ENCODE measurements at places on chromosomes 2 and 18. TPM values are rescaled to one million over a fixed set of nuclear protein-coding genes. Genes with fewer than 3 reads are reported as not detected.

The DSEL gene
- 19.0 TPM for total RNA-seq

DNA sequence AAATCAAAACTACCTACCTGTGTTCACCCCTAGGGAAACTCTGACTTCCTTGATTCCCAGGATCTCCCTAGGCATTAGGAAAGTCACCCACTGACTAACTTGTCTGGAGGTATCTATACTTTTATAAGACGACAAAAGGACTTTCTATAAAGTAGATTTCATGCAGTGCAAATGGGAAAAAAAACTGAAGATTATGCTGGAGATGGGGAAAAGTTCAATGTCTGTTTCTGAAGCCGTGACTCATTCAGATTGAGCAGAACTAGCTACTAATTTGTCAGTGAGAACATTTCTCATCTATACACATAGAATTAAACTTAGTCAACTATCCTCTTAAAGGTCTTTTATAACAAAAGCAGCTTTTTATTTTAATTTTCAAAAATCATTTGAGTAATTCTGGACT lies 6.0 kb downstream of the SEPTIN10 start:
- H3K4me3 ChIP-seq = no peak overlapping the region
- peak; percentile 20 for DNase-seq
- H3K27me3 ChIP-seq = no peaks in the 10 kb centered on the region
- peaks cover 63% of the 10 kb centered on the region for H3K4me1 ChIP-seq
- H3K27ac ChIP-seq = peak overlapping the region; percentile 23

DNA sequence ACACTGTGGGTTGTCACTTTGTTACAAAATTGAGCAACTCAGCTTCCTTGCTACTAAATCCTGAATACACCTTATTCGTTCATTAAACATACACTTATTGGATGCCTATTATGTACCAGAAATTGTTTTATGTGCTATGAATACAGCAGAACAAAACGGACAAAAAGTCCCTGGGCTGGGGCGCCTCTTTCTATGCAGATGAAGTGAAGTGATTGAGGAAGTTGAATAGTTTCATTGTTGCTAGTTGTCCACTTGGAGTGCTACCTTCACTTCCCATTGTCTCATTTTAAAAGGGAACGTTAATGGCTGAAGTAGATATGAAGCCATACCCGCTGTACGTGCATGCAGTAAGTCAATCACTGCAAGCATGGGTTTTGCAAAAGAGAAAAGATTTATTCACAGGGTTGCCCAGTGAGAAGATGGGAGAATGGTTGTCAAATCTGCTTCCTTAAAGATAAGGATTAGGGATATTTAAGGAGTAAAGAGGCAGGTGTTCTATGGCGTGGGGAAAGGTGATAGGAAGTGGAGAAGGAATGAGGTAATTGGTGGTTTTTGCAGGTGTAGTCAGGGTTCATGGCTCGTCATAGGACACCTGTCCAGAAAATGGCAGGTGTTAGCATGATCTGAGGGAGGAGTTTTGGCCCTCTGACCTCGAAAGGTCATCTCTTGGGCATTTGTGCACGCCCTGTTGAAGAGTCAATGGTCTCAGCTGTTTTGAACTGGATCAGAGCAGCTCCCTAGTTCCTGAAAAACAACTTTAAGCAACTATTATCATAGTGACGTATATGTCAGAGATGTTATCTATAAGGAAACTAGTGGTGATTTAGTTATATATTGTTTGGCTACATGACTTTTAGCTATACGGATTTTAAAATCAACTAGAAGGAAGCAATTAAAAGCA lies 23.5 kb downstream of the TRPM8 start:
- no peak overlapping the region for H3K4me3 ChIP-seq
- no peaks in the 10 kb centered on the region for H3K27me3 ChIP-seq
- DNase-seq = no peak
- no peaks in the 10 kb centered on the region for H3K4me1 ChIP-seq

- no peak overlapping the region for H3K27ac ChIP-seq
- H3K4me3 ChIP-seq = no peak overlapping the region
Measured at GRCh38 chr2:8242739-8243138, 439.1 kb upstream of the ID2 start.

The CFLAR gene
- 32.1 TPM for total RNA-seq

- H3K27ac ChIP-seq = no peak overlapping the region
- peaks cover 7% of the 10 kb centered on the region for H3K36me3 ChIP-seq
- DNase-seq = no peak
- H3K4me3 ChIP-seq = no peak overlapping the region
- H3K27me3 ChIP-seq = no peaks in the 10 kb centered on the region
- H3K4me1 ChIP-seq = no peaks in the 10 kb centered on the region
Measured at GRCh38 chr2:176325732-176326131, 56.5 kb downstream of the MTX2 start.

The SULT1C4 gene
- total RNA-seq = not detected

DNA sequence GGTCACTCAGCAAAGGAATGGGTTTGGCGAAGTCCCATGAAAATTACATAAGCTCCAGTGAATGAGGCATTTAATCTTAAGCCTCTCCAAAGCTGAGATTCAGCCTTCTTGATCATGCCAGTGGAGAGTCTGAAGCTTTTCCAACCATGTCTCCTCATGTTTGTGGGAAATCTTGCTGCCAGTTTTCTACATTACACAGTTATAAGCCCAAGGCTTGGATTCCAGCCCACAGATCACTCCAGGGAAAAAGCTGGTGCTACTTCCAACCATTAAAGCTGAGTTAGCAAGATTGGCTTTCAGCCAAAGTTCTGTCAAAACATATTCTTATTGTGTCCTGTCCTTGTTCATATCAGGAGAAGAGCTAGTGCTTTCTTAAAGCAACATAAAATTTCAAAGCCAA lies 293.8 kb downstream of the LRRTM4 start:
- DNase-seq = no peak
- no peaks in the 10 kb centered on the region for H3K27me3 ChIP-seq
- no peaks in the 10 kb centered on the region for H3K36me3 ChIP-seq
- H3K4me3 ChIP-seq = no peak overlapping the region

GRCh38 chr2:114933671-114934241 lies 491.3 kb downstream of the DPP10 start:
- H3K27ac ChIP-seq = no peak overlapping the region
- peaks cover 19% of the 10 kb centered on the region for H3K27me3 ChIP-seq
- no peak overlapping the region for H3K4me3 ChIP-seq

DNA sequence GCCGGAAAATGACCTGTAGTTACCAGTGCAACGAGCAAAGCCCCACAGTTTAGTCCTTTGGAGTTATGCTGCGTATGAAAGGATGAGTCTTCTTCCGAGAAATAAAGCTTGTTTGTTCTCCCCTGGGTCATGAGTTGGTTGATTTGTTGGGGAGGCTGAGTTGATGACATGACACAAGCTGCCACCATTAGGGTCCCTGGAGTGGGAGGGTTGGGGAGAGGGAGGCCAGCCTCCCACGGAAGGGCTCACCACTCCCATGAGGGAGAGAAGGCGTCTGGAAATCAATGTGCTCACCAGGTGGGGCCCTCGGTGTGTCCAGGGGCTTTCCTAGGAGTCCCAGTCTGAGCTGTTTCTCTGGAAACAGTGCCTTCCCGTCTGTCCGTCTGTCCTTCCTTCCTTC lies 7.4 kb upstream of the DGKD start:
- peaks cover 14% of the 10 kb centered on the region for H3K4me1 ChIP-seq
- H3K4me3 ChIP-seq = no peak overlapping the region

The UGT1A4 gene
- total RNA-seq = not detected

- no peak overlapping the region for H3K4me3 ChIP-seq
- H3K4me1 ChIP-seq = no peaks in the 10 kb centered on the region
- H3K27ac ChIP-seq = no peak overlapping the region
- no peaks in the 10 kb centered on the region for H3K27me3 ChIP-seq
Measured at GRCh38 chr18:57518533-57518932, 68.0 kb downstream of the FECH start.

The ARHGEF4 gene
- 30.5 TPM for total RNA-seq

- peak overlapping the region; percentile 17 for H3K4me3 ChIP-seq
- peaks cover 26% of the 10 kb centered on the region for H3K4me1 ChIP-seq
- H3K36me3 ChIP-seq = no peaks in the 10 kb centered on the region
- no peaks in the 10 kb centered on the region for H3K27me3 ChIP-seq
- peak; percentile 98 for DNase-seq
Measured at GRCh38 chr2:209495855-209496585, 72.2 kb downstream of the MAP2 start.

The VIL1 gene
- total RNA-seq = 0.26 TPM

DNA sequence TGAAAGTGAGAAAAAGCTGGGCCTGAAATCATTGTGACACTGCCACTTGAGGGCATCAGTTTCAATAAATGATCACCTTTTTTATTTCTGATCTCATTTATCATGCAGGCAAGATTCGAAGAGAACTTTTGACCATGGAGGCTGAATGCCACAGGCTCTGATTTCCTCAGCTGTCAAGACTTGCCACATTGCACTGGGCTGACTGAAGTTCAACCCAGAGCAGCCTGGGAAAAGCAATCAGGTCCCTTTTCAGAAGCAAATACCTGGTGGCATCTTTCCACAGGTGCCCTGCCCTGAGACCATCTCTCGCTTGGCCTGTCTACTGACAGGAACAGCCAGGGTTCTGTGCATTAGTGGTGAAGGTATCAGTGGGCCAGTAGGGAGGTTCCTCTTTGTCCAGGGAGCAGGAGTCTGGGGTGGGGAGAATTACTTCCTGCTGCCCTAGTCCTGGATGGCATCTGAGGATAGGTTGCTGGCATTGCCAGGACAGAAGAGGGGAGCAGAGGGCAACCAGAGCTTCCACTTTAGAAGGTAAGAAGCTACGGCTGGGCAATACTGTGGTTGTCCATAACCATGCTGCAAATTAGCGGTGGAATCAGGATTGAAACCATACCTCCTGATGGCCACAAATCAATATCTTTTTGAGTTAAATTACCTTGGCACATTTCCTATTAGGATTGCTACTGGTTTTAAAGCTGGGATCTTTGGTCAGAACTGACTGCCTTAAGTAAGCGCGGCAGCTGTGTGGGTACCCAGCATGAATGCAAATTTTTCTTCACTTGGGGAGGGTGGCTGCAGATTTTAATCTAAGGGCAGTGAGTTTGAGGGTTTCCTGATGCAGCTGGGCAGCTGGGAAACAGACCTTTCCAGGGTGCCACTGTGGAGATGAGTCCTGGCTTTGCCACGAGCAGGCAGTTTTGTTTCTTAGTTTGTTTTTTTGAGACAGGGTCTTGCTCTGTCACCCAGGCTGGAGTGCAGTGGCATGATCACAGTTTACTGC lies 394.5 kb downstream of the ALK start:
- no peak for DNase-seq
- H3K27ac ChIP-seq = no peak overlapping the region

GRCh38 chr2:158659483-158659882 lies 135.6 kb upstream of the DAPL1 start:
- no peak for DNase-seq
- no peak overlapping the region for H3K4me3 ChIP-seq
- H3K4me1 ChIP-seq = no peaks in the 10 kb centered on the region
- H3K27ac ChIP-seq = no peak overlapping the region
- no peaks in the 10 kb centered on the region for H3K27me3 ChIP-seq

DNA sequence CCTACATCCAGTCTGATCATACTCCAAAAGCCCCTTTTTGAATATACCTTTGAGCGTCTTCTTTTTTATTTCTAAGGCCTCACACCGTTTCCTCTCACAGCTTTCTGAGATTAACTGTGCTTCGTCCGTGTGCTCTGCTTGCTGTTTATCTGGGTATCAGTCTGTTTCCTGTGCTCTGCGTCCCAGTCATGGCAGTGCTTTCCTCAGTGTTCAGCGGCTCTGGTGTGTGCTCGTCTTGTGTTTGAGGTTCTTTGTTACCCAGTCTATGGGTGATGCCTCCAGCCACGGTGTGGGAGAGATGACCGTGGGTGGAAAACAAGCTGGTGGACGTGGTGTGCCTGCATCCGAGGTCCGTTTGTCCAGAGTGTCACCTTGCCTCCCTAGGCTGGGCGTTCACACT lies 33.6 kb upstream of the BIN1 start:
- H3K4me3 ChIP-seq = no peak overlapping the region
- no peaks in the 10 kb centered on the region for H3K36me3 ChIP-seq
- no peaks in the 10 kb centered on the region for H3K27me3 ChIP-seq
- H3K4me1 ChIP-seq = peaks cover 13% of the 10 kb centered on the region
- no peak overlapping the region for H3K27ac ChIP-seq

The CTNNA2 gene
- total RNA-seq = not detected

DNA sequence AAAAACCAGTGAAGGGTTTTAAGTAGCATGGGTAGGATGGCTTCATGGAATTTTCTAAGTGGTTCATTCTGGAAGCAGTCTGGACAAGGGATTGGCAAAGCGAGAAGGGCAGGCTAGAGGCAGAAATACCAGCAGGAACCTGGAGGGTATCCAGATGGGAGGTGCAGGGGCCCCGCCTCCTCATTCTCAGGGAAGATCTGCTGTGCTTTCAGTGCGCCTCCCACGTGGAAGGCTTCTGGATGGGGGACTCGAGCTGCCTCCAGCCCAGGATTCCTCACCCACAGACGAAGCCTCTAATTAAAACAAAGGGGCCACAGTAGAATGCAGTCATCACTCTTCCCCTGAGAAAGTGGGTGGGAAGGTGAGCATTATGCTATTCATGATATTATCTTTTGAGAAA lies 79.8 kb downstream of the VSNL1 start:
- H3K36me3 ChIP-seq = no peaks in the 10 kb centered on the region
- no peak for DNase-seq
- H3K4me1 ChIP-seq = peaks cover 34% of the 10 kb centered on the region
- no peak overlapping the region for H3K27ac ChIP-seq
- H3K4me3 ChIP-seq = no peak overlapping the region

DNA sequence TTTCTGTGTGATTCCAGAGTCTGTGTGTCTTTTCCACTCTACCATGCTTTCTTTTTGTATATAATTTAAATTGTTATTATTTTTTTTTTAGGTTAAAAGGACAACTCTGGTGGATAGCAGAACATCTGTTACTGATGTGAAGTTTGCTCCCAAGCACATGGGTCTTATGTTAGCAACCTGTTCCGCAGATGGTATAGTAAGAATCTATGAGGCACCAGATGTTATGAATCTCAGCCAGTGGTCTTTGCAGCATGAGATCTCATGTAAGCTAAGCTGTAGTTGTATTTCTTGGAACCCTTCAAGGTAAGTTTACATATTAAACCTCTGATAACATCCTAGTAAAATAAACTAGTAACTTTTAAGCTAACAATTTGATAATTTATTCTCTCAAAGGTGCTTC lies 15.3 kb downstream of the SEH1L start:
- DNase-seq = no peak
- no peaks in the 10 kb centered on the region for H3K27me3 ChIP-seq
- no peaks in the 10 kb centered on the region for H3K4me1 ChIP-seq
- H3K4me3 ChIP-seq = no peak overlapping the region

DNA sequence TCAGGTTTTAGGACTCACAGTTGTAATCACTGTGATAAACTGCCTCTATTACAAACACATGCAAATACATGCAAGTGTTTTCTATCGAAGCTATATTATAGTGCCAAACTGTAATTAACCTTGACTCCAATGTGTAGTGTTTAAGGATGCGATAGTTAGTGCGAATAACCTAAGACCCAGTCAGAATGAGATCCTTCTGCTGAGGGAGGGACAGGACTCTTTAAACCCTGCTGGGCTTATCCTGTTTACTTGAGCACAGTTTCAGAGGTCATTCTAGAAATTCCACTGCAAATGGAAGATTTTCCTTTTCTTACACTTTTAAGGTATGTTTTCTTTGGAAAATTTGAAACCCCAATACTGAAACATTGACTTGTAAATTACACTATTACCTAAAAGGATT lies 68.2 kb downstream of the CALCRL start:
- no peak for DNase-seq
- no peak overlapping the region for H3K4me3 ChIP-seq
- H3K27me3 ChIP-seq = 0 out of 2 replicates have a peak, but pooled peaks cover 15% of the 10 kb centered on the region
- H3K4me1 ChIP-seq = no peaks in the 10 kb centered on the region
- H3K27ac ChIP-seq = no peak overlapping the region
